ENCODE measurements at places on chromosomes 4 and X.

- no peak for DNase-seq
Measured at GRCh38 chrX:118980761-118981160, 6.3 kb downstream of the LONRF3 start.

- no peak for DNase-seq
Measured at GRCh38 chr4:141375855-141376254, 155.2 kb downstream of the ZNF330 start.

GRCh38 chr4:183601381-183601780 is 57.6 kb downstream of the RWDD4 start:
- DNase-seq: no peak

DNA sequence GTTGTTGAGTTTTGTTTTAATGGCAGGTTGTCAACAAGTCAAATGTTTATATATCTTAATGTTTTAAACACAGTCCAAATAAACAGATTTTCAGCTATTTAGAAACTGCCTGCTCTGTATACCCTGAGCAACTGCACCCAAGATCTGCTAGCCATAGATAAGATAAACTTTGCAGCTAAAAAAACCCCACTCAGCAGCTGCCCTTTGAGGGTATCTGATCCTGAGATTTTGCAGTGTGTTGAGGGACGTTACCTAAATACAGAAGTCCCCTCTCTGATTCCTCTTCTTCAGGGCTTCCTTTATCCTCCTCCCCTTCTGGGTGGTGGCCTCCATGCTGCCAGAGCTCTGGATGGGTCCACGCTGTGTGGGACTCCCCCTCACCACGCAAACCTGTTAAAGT is 11.0 kb upstream of the FGG start:
- no peak for DNase-seq

GRCh38 chr4:168558599-168558998 is 61.7 kb downstream of the PALLD start:
- DNase-seq: no peak

GRCh38 chr4:139768366-139768765 is 102.7 kb downstream of the MGST2 start:
- DNase-seq: no peak

- DNase-seq: no peak
Measured at GRCh38 chr4:95248720-95249425, 299.9 kb downstream of the UNC5C start.

DNA sequence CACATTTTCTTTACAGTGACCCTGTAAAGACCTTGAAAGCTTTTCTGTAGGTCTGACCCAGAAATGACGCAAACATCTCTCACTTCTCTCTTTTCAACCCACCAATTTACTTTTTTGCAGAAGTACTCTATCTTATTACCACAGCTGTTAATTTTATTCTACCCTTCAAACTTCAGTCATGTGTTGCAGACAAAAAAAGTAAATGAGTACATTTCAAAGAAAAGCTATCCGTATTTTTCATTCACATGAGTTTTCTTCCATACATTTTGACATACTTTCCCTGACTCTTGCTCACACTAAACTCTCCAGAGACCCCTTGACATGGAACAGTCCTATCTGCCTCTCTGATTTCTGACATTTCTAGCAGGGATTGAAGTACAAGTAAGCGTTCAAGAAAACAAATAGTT is 51.7 kb downstream of the SLC7A11 start:
- no peak for DNase-seq

- no peak for DNase-seq
Measured at GRCh38 chr4:3707423-3708102, 58.6 kb upstream of the ADRA2C start.

GRCh38 chrX:40871385-40872082 is 136.2 kb upstream of the MED14 start:
- no peak for DNase-seq

- no peak for DNase-seq
Measured at GRCh38 chr4:163165217-163166017, 1.3 kb downstream of the NAF1 start.

- DNase-seq: no peak
Measured at GRCh38 chrX:97429101-97429500, 545.4 kb downstream of the RPA4 start.

- no peak for DNase-seq
Measured at GRCh38 chrX:18151157-18151556, 69.5 kb downstream of the BEND2 start.

- no peak for DNase-seq
Measured at GRCh38 chr4:151409470-151410313, 716 bp downstream of the FHIP1A start.

GRCh38 chr4:17719106-17719505 is 62.3 kb downstream of the FAM184B start:
- no peak for DNase-seq

GRCh38 chr4:41681054-41681453 is 67.5 kb downstream of the PHOX2B start:
- no peak for DNase-seq

GRCh38 chr4:6589444-6589843 is 14.5 kb downstream of the MAN2B2 start:
- no peak for DNase-seq

DNA sequence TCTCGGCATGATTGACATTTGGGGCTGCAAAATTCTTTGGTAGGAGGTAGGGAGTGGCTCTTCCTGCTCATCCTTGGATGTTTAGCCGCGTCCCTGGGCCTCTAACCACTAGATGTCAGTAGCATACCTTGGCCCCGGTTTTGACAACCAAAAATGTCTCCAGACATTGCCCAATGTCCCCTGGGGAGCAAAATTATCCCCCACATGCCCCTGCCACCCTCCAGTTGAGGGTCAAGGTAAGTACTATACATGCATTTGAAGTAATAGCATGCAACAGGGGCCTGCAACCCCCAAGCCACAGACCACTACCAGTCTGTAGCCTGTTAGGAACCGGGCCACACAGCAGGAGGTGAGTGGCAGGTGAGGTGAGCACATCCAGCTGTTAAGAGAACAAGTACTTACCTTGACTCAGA is 17.6 kb upstream of the KIAA1210 start:
- DNase-seq: no peak

GRCh38 chrX:68696267-68696990 is 49.0 kb downstream of the STARD8 start:
- no peak for DNase-seq

- DNase-seq: no peak
Measured at GRCh38 chrX:16646366-16647138, 3.4 kb upstream of the S100G start.

DNA sequence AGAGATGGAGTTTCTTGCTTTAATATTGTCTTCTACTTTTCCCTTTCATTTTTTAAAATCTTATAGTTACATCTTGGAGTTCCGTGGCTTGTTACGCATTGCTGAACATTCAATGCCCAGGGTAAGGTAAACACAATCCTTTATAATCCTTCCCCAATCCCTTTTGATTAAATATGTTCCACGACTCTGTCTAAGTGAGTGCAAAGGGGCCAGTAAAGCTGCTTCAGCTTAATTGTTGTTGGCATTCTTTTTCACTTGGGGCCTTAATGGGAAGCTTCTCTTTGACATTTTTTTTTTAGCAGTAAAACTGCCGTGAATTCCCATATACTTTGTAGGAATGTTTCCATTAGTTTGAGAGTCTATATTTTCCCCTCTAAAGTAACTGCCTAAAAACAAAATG is 1028.1 kb downstream of the C4orf33 start:
- DNase-seq: no peak

GRCh38 chr4:6229671-6230501 is 29.5 kb upstream of the JAKMIP1 start:
- peak; percentile 60 for DNase-seq

GRCh38 chr4:74237425-74237966 is 70.8 kb upstream of the EPGN start:
- no peak for DNase-seq

DNA sequence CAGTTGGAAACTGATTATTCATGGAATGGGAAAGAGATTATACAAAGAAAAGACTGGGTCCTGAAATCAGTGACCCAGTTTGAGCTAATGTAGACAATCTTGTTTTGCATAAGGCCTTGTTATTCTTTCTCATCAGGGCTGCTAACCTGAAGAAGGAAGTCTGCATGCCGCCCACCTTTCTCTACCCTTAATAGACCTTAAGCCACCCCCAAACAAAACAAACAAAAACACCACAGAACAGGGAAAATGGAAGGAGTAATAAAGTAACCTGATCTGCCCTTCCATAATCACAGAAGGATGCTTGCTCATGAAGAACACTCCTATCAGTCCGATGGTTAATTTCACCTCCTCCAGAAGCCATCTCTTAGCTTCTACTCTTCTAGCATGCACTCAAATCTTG is 288.1 kb downstream of the FRMPD4 start:
- no peak for DNase-seq

- DNase-seq: no peak
Measured at GRCh38 chr4:8228319-8229250, 29.5 kb downstream of the SH3TC1 start.

GRCh38 chrX:38870361-38870895 is 69.2 kb downstream of the MID1IP1 start:
- DNase-seq: no peak

DNA sequence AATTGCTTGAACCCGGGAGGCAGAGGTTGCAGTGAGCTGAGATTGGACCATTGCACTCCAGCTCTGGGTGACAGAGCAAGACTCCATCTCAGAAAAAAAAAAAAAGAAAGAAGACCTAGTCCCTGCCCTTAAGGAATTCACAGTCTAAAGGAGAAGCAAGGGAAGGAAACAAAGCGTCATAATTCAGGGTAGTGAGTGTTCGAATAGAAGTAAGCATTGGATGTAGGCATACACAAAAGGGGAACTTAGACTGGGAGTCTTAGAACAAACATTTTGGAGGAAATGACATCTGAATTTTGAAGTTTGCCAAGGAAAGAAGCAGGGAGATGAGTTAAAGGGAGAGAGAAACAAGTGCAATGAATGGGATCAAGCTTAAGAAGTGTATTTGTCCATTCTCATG is 32.4 kb downstream of the PPM1K start:
- DNase-seq: no peak

- no peak for DNase-seq
Measured at GRCh38 chrX:2314831-2315365, 185.9 kb downstream of the DHRSX start.

DNA sequence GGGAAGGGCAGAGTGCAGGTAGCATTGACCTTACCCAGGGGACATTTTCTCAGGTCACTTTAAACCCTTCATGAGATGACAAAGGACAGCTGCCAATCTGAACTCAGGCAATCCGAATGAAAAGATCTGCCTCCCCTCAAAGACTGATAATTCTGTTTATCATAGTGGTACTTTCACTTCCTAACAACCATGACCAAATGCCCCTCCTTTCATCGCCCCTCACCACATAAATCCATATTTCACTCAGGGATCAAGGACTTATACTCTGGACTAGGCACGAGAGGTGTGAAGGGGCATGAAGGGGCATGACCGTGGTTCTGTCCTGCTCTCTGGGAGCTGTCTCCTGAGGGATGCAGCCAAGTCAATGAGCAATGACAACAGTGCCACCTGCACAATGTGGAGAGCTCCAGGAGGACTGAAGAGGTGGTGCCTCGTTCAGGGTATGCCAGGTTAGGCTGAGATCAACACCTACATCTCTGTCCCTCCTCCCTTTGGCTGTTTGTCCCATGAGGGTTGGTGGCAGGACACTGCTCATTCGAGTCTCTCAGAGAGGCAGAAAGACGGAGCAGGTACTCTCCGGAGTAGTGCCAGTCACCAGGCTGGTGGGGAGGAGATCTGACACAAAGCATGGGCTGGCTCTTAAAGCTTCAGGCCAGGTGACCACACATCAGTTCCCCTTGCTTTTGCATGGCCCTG is 12.5 kb downstream of the HS3ST1 start:
- no peak for DNase-seq

DNA sequence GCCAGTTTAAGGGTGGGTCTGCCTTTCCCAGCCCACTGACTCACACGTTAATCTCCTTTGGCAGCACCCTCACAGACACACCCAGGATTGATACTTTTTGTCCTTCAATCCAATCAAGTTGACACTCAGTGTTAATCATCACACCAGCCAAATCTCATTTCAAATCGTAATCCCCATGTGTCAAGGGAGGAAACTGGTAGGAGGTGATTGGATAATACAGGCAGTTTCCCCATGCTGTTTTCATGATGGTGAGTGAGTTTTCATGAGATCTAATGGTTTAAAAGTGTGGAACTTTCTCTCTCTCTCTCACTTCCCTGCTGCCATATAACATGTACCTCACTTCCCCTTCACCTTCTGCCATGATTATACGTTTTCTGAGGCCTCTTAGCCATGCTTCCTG is 647.2 kb upstream of the FRG1 start:
- no peak for DNase-seq

DNA sequence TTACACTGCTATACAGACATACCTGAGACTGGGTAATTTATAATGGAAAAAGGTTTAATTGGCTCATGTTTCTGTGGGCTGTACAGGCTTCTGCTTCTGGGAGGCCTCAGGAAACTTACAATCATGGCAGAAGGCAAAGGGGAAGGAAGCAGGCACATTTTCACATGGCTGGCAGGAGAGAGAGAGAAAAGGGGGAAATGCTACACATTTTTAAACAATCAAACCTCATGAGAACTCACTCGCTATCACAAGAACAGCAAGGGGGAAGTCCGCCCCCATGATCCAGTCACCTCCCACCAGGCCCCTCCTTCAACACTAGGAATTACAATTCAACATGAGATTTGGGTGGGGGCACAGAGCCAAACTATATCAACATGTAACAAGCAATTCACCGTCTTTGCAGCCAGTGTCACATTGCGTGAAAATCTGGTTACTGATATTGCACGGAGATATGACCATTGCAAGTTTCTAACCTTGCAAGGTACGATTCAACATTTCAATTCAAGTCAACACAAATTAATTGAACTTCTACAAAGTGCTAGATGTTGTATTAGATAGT is 61.7 kb upstream of the RELL1 start:
- no peak for DNase-seq

GRCh38 chr4:101418055-101418454 is 70.7 kb upstream of the PPP3CA start:
- DNase-seq: no peak

DNA sequence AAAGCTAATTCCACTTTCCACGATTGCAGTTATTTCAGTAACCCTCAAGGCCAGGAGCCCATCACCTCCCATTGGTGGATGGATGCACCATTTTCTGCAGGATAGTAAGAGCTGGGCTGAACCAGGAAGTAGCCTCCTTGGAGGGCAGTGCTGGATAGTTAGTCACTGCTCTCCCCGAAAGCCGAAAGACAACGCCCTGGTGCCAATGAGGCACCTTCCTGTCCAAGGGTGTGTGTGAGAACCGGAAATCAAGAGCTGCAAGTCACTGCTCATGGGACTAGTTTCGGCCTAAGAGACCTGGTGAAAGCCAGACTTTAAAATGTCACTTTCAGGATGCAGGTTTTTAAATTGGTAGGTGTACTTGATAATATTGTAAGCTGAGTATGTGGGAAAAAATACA is 203.8 kb upstream of the HS3ST1 start:
- no peak for DNase-seq

Data from coronary artery (tissue), 2 donors.